Right cardiac atrium (tissue), 5 donors: ENCODE measurements at places on chromosomes 5 and 9. TPM values are rescaled to one million over a fixed set of nuclear protein-coding genes. Genes with fewer than 3 reads are reported as not detected.

DNA sequence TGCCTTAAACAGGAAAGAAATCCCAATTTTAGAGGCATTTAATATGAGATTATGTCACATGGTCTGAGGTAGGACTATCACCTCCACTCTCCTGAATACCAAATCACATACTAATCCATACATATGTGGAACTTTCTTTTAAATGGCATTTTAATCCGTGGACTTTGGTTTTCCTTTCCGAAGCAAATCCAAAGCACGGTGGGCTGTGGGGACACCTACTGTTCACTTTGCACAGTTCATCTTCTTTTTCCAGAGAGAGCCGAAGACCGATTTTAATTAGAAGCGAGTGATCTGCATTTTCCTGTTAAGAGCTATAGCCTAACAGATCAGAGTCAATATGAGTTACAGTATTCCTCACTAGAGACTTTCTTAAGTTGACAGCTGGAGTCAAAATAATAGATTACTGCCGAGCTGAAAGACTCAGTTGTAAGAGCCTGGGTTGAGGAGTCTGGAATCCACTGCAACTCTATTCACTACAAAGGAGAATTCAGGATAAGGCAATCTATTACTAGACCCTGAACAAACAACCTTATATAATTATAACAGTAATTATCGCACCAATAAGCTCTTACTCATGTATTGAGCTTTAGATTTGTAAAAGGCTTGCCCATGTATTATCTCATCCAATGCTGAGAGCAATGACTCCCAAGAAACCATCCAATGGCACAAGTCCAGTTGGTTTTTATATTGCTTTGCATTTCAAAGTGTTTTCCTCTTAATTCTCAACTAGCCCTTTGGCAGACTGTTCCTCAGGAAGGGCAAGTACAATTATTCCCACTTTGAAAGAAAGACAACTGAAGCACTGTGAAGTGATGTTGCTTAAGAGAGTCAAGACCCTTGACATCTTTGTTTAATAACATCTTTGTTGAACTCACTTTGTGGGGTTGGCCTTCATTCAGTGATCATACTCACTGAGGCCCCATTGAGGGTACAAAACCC, 144.7 kb downstream of the TRPM6 start:
- no peak for DNase-seq

DNA sequence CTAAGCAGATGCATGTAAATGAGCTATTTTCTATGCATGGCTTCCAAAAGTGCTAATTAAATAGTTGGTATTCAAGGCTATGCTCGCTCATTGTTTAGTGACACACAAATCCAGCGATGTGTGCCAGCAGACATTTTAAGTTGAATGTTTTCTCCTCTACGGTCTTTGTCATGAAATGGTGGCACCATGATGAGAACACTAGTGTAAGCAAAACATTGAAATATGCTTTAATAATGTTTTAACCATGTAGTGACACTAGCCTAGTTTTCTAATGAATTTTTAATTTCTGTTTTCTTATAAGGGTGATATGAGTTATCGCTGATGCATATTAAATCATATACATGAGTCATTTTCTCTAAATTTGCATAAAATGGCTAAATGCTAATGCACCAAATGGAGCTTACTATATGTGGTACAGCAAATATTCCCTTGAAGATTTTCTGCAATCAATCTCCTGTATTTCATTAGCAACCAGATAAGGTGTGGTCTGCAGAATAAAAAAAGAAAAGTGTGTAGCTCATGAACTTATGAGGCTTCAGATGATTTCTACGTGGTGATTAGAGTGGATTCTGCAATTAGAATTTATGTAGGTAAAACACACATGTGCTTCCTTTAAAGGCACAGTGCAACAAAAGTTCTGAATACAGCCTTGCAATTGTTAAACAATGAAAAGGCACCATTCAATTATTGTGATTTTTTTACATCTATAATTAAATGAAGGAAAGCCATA, 226.6 kb downstream of the MEF2C start:
- no peak for DNase-seq

DNA sequence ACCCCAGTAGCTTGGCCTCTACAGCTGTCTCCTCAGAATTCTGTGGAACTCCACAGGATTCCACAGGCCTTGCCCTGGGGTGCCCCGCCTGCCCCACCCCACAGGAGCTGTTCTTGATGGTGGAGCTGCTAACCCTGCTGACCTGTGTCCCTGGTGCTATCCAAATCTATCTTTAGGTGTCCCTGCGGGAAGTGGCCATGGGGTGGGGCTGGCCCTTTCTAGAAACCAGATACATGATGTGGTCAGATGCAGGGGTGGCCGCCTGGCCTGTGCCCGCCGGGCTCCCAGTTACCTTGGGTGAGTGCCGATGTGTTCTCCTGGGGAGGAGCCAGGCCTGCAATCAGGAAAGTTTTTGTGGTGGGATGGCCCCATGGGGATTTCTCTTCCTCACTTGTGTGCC, 34.2 kb downstream of the WNK2 start:
- peak; percentile 71 for DNase-seq

GRCh38 chr5:67432606-67433005, 236.0 kb upstream of the CD180 start:
- DNase-seq, result peak; percentile 22

GRCh38 chr5:151925340-151925739, 689 bp upstream of the GLRA1 start:
- no peak for DNase-seq

The GARIN3 gene
- total RNA-seq, result not detected
